H9 (cell line): ENCODE measurements at places on chromosomes 16 and 17. TPM values are rescaled to one million over a fixed set of nuclear protein-coding genes. Genes with fewer than 3 reads are reported as not detected.

KRTAP9-8 gene
- total RNA-seq = not detected in 2 replicates

CHD9 gene
- total RNA-seq = 37.6 and 46.2 TPM in 2 replicates

DNA sequence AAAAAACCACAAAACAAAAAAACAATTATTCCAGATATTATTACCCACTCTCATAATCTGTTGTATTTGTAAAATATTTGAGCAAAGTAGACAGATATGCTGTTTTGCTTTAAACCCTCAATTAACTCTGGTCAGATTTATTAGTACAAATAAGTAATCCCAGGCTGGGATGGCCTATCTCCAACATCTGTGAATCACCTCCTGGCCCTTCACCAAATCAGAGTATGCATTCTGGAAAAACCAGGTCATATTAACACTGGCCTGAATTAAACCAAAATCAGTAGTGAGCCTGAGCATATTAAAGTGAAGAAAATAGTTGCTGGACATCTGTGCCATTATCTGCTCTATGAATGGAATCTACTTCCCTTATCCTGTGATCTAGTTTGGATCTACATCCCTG lies 41.0 kb downstream of the STAT3 start:
- no peak overlapping the region for H3K4me3 ChIP-seq
- DNase-seq = no peak
- H3K4me1 ChIP-seq = peaks cover 2% of the 10 kb centered on the region

DNA sequence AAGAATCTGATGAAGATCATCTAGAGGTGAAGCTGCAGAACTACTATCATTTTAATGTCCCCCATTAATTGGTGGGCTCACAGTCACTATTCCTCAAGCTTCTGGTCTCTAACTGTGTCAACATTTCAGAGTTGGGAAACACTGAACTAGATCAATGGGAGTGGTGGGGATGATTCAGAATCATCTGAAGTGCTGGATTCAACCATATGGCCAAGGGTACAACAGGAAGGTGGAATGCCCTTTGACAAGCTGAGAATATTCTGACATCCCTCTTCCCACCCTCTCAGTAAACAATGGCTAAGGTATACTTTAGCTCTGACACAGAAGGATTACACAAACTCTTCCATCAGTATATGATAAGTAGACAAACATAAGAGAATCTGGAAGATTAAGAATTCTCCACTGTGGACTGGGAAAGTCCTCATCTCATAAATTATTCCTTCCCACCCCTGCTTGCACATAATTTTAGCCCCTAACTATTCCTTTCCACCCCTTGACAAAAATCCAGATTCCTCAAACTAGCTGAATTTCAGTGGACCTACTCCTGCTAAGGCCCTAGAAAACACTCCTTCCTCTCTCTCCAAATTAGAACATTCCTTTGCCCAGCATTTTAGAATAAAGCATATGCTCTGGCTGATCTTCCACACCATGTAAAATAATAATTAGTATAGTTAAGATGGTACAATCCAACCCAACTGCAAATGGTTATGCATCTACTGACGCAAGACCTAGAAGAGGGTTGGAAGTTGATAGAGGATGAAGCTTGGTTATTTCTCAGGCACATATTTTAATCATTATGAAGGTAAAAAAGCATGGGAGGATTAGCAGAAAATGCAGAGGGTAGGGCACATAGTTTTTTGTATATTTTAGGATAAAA lies 16.3 kb upstream of the RFFL start:
- H3K27ac ChIP-seq = no peak overlapping the region
- no peaks in the 10 kb centered on the region for H3K27me3 ChIP-seq
- no peak for DNase-seq
- H3K36me3 ChIP-seq = no peaks in the 10 kb centered on the region

DNA sequence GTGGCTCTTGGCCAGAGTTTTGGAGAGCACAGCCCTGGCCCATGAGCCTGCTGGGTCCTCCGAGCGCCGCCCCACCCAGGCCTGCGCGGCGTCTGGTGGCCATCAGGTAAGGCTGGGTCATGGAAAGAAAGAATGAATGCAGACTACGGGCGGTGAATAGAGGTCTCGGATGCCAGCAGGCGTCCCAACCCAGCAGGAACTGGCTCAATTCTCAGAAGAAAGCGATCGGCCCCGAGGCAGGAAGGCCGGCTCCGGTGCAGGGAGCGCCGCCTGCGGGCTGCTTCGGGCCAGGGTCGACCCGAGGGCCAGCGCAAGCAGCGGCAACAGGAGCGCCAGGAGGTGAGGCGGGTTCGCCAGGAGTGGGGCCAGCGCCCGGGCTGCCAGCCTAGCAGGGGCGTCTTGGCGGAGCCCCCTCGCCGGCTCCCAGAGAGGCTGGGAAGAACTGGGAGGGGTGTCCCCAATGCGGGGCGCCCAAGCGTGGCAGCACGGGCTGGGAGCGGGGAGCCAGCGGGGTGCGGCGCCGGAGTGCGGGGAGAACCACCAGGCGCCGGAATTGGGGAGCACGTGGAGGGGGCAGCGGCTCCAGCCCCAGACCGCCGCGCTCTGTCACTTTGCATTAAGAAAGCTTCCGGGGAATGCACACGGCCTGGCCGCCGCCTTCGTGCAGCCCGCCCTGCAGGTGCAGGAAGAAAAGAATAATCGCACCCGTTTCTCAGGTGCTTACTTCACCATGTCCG lies 7.1 kb upstream of the TMC5 start:
- DNase-seq = peak; percentile 80
- no peaks in the 10 kb centered on the region for H3K4me1 ChIP-seq
- H3K4me3 ChIP-seq = peak overlapping the region; percentile 89
- H3K27ac ChIP-seq = no peak overlapping the region
